Sciatic nerve (tissue), 2 donors: ENCODE measurements at places on chromosomes 1 and 21.
A peak's percentile ranks its signal among the peaks of the same experiment; 100 is the strongest.

GRCh38 chr1:75014250-75014649, 119.9 kb upstream of the LHX8 start:
- DNase-seq, result no peak

DNA sequence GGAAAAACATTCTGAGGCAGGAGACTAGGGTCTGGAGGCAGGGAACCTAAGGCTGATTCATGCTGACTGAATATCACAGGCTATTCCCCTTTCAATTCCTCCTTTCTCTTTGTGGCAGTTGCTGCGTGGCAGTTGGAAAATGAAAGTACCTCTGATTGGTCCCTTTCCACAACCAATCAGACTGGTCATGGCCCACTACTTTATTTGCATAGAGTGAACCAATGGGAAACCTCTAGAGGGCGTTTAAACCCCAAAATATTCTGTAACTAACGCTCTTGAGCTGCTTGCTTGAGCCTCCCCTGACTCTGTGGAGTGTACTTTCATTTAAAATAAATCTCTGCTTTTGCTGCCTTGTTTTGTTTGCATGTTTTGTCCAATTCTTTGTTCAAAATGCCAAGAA, 27.7 kb upstream of the VN1R5 start:
- DNase-seq, result no peak

DNA sequence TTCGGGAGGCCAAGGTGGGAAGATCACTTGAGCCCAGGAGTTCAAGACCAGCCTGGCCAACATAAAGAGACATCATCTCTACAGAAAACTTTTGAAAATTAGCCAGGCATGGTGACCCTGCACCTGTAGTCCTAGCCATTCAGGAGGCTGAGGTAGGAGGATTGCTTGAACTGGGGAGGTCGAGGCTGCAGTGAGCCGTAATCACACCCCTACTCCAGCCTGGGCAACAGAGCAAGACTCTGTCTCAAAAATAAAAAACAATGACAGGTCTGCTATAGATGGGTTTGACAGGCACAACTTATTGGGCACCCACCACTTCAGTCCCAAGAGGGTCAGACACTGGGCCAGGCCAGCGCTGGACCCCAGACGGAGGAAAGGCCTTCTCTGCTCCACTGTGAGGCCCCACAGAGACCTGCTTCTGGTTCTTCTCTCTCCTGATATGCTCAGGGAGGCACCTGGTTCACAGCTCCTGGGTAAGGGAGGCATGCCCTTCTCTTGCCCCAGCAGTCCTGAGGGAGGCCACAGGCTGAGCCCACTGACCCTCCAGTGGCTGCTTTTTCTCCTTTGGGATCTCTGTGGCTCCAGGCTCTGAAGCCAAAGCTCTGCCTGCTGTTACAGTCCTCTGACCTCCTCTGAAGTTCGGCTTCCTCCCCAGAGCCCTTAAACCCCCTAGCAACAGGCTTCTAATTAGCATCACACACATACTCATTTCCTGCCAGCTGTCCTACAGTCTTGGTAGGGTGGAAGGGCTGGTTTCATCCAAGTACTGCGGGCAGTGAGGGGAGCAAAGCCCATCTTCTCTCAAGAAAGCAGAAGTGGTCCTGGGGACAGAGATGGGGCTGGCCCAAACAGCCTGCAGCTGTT, 14.4 kb downstream of the S100A16 start:
- peak; percentile 42 for DNase-seq

DNA sequence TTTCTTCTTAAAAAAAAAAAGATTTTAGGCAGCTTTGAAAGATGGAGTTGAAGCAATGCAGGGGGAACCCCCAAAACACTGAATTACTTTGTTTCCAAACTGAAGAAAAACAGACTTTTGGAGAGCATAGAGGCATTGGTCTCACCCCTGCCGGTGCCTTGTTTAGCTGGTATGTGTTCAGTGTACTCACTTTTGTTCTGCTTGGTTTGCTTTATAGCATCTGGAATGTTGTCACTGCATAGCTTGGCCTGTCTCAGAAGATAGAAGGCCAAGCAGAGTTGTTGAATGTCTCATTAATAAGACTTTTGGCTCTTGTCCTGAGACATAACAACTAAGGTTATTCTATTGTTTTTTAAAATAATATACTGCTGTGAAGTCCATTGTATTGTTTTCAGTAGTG, 6.9 kb downstream of the THRAP3 start:
- DNase-seq, result no peak

GRCh38 chr1:48610628-48611542, 138.9 kb upstream of the SPATA6 start:
- peak; percentile 58 for DNase-seq

DNA sequence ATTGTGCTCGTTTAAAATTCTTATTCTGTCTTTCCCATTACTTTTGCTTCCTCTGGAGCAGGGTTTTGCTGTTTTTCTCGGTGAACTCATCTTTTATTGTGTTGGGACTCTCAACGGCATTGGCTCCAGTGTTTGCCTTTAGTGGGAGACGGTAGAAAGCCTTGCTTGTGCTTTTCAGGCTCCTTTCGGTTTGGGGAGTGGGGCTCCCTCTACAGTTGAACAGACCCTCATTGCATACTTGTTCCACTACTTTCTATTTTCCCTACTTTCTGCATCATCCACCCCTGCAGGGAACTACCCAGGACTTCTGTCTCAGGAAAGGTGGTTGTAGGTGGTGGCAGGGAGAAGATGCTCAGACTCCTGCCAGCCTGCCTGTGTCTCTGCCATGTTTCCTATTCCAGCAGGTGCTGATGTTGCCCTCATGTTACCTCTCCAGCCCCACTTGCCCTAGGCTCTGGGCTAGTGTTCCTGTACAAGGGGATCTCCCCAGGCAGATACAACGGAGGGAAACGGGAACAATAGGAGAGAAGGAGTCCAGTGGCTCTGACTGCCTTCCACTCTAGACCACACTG, 68.5 kb upstream of the ZBTB18 start:
- no peak for DNase-seq

GRCh38 chr1:36440044-36440443, 10.2 kb downstream of the OSCP1 start:
- no peak for DNase-seq

- DNase-seq, result no peak
Measured at GRCh38 chr1:101240041-101240430, 3.2 kb downstream of the S1PR1 start.

DNA sequence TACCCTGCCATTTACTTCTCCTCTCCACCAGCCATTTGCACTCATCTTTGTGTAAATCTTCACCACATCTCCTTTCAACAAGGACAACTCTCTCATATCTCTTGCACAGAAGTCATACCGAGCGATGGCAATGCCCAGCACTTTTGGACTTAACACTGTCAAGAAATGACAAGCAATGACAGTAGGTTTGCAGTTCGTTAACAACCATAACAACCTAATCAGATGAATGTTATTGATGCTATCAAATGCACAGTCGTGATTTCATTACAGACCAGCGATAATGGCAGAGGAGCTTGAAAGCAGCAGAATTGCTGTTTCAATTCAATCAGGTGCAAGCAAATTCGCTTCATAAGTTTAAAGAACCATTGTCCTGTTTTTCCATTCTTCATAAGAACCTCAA, 390.9 kb downstream of the VAV3 start:
- no peak for DNase-seq

GRCh38 chr1:206745301-206745700, 25.3 kb upstream of the IL19 start:
- DNase-seq, result no peak

- no peak for DNase-seq
Measured at GRCh38 chr21:29423099-29423870, 124.6 kb downstream of the BACH1 start.

GRCh38 chr1:211684791-211685190, 9.4 kb upstream of the NEK2 start:
- DNase-seq, result no peak

- DNase-seq, result peak; percentile 72
Measured at GRCh38 chr1:108000620-108001111, 35.7 kb upstream of the VAV3 start.

DNA sequence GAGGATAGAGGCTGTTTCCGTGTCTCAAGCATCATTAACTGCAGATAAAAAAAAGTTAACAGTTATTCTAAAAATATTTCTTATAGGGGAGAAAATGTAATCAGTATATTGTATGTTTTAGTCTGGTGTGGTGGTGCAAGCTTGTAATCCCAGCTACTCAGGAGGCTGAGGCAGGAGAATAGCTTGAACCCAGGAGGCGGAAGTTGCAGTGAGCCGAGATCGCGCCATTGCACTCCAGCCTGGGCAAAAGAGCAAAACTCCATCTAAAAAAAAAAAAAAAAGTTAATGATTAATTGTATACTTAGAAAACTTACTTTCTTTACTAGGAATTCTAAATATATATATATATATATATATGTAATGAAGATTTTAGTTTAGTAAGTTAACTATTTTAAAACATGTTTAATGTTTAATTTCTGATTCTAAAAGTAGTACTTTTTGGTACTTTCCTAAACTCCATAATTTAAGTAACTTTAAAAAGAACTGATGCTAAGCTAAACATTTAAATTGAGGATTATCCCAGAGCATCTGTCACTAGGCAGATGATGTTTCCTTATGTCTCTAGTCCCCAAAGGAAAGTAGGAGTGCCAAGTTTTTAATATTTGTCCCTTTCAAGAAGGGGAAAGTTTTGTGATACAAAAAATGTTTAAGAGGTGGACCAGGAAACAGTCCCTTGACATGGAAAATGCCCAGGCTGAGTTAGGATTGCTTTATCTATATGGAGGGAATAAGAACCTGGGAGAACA, 66.3 kb downstream of the DYRK1A start:
- DNase-seq, result no peak

DNA sequence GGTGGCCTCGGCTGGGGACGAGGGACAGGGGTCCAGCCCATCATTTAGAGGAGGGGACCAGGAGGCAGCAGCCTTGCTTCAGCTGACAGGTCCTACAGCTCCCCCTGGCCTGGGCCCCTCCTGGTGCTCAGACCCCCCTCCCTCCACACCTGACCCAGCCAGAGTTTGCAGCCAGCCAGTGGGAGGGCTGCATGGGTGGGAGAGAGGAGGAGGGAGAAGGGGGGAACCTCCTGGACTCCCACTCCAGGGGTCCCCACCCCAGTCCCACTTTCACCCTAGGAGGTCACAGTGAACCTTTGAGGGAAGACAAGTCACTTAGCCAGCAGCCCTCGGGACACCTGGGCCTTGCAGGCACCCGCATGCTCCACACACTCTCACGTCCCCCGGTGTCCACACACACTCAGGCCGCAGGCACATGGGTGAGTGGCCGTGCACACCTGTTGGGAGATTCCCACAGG, 108.9 kb upstream of the ZBTB40 start:
- DNase-seq, result no peak

GRCh38 chr1:84370266-84370665, 28.0 kb upstream of the DNASE2B start:
- DNase-seq, result no peak
